ENCODE measurements at places on chromosomes 5 and 9.
A peak's percentile ranks its signal among the peaks of the same experiment; 100 is the strongest.

GRCh38 chr5:116371935-116372334, 202.7 kb downstream of the SEMA6A start:
- DNase-seq: no peak

- DNase-seq: no peak
These were observed 7.8 kb downstream of the NOTCH1 start for GRCh38 chr9:136537896-136538598.

DNA sequence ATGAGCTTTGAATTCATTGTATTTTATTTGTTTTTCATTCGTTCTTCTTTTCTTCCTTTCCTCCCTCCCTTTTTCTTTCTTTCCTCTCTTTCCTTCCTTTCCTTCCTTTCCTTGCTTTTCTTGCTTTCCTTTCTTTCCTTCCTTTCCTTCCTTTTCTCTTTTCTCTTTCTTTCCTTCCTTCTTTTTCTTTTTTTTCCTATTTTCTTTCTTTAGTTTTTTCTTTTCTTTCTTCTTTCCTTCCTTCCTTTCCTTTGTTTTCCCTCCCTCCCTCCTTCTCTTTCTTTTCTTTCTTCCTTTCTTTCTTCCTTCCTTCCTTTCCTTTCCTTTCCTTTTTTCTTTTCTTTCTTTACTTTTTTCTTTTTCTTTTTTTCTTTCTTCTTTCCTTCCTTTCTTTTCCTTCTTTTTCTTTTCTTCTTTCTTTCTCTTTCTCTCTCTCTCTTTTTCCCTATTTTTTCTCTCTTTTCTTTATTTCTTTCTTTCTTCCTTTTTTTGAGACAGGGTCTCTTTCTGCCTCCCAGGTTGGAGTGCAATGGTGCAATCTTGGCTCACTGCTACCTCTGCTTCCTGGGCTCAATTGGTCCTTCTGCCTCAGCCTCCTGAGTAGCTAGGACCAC, 357.1 kb upstream of the PRR16 start:
- no peak for DNase-seq

- no peak for DNase-seq
These were observed 197.0 kb downstream of the PCSK1 start for GRCh38 chr5:96236051-96236450.

GRCh38 chr5:135490245-135491037, 38.3 kb upstream of the TIFAB start:
- DNase-seq: peak; percentile 47

DNA sequence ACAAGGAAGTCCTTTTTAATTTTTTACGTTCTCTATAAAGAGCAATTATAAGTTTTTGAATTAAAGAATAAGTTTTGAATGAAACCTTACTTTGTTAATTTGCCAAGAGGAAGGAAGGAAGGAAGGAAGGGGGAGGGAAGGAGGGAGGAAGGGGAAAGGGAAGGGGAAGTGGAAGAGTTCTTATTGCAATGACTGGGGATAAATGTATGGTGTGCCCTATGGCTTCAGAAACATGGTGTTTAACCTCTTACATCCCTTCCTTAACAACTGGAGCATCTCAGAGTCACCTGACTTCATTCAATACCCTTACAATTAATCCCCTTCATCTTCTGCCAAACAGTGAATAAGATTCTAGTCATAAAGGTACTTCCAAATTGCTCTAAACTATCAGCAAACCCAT, 16.0 kb downstream of the CEMIP2 start:
- no peak for DNase-seq

GRCh38 chr9:12785941-12786340, 11.1 kb downstream of the LURAP1L start:
- DNase-seq: no peak

DNA sequence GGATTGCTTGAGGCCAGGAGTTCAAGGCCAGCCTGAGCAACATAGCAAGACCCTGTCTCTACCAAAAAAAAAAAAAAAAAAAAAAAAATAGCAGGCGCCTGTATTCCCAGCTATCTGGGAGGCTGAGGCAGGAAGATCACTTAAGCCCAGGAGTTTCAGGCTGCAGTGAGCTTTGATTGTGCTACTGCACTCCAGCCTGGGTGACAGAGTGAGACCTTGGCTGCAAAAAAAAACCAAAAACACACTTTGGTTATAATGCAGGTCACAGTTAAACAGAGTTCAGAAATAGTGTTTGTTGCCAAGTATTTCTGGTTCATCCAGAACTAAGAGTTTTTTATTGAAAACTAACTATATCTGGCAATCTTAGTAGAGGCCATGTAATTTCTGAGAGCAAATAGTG, 24.1 kb upstream of the IL6ST start:
- DNase-seq: no peak

DNA sequence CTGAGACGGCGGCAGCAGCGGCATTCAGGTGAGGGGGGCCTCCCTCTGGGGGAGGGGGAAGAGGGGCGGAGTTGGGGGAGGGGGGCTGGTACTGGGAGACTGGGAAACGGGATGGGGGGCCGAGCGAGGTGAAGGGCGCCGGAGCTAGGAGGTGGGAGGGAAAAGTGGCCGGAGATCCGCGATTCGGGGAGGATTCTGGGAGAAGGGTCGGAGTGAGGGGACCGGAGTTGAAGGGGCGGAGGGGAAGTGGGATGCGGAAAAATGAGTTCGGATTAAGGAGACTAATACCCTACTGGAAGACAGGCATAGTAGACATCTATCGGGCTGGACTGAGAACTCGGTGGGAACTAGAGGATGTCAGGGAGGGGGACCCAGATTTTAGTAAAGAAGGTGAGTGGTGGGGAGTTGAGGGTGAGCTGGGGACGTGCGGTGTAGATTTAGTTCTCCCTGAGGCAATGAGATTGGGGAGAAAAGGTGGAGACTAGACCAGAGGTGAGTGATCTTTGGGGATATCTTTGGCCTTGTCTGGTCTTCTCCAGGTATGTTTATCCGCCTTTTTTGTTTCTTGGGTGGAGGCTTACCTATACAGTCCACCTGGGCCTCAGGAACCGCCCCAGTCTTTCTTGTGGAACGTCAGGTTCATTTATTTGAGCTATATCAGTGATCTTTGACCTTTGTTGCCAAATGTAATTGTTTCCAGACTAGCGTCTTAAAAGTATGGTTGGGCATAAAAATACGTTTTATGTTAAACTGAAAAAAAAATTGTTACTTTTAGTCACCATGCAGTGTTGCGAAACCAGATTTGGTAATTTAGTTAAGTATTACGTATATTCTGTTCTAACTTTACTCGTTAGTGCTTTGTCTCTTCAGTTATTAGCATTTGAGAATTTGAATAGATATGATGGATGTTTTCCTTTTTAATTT, 632 bp downstream of the UBAP1 start:
- peak; percentile 88 for DNase-seq

GRCh38 chr5:160679567-160680309, 172.3 kb downstream of the ATP10B start:
- no peak for DNase-seq

DNA sequence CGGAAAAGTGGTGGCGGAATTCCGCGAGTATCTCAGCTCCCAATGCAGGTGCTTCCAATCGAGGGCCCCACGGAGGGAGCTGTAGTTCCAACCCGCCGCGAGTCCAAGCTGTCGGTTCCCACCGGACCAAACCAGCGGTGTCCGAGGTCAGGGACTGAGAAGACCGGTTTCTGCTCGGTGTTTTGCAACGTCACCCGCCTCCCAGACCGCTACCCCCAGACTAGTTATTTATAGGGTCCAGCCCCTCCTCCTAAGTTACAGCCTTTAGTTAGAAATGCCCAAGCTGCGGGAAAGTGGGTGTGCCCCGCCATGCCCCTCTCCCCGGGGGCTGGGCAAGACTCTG, 677 bp upstream of the MYORG start:
- DNase-seq: no peak

DNA sequence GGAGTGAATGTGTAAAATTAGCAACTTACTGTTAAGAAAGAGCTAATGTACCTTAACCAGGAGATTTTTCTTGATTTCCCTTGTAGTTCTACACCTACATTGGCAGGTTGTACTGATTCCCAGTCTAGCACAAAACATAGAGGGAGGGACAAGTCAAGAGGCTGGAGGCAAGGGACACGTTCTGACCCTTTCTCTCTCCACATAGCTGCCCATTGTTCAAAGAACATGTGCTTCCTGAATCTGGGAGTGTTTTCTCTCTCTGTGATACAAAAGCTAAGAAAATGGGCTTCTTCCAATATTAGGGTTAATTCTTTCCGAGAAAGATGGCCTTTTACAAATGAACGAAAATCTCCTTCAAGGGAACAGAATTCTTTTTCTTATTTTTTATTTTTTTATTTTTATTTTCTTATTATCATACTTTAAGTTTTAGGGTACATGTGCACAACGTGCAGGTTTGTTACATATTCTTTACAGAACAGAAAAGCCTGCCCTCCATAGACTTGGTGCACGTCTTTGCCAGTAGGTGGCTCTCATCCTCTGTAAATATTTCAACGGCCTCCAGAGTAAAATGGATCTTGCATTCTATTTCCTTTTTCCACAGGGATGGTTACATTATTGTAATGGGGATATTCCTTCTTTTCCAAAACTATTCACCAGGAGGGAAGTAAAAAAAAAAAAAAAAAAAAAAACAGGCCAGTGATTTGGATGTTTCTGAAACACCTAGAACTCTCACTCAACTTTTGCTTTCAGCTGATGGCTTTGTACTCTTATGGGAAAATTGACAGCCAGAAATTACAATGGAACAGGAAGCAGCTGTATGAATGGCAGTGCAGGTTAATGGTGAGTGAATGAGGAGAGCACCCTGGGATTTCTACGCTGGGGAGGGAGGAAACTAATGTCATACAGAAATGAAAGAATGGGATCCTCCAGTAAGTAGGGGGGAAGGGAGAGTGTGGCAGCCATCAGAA, 13.1 kb upstream of the IFNA5 start:
- peak; percentile 29 for DNase-seq

DNA sequence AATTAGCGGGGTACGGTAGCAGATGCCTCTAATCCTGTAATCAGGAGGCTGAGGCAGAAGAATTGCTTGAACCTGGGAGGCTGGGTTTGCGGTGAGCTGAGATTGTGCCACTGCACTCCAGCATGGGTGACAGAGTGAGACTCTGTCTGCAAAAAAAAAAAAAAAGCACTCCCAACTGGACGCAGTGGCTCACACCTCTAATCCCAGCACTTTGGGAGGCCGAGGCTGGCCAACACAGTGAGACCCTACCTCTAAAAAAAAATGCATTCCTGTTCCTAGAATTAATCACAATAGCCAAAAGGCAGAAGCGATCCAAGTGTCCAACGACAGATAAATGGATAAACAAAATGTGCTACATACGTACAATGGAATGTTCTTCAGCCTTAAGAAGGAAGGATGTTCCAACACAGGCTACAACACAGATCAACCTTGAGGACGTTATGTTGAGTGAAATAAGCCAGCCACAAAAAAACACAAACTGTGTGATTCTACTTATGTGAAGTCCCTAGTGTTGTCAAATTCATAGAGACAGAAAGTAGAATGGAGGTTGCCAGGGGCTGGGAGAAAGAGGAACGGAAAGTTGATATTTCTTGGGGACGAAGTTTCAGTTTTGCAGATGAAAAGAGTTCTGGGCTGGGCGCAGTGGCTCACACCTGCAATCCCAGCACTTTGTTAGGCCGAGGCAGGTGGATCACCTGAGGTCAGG, 13.8 kb downstream of the FAM78A start:
- DNase-seq: no peak

DNA sequence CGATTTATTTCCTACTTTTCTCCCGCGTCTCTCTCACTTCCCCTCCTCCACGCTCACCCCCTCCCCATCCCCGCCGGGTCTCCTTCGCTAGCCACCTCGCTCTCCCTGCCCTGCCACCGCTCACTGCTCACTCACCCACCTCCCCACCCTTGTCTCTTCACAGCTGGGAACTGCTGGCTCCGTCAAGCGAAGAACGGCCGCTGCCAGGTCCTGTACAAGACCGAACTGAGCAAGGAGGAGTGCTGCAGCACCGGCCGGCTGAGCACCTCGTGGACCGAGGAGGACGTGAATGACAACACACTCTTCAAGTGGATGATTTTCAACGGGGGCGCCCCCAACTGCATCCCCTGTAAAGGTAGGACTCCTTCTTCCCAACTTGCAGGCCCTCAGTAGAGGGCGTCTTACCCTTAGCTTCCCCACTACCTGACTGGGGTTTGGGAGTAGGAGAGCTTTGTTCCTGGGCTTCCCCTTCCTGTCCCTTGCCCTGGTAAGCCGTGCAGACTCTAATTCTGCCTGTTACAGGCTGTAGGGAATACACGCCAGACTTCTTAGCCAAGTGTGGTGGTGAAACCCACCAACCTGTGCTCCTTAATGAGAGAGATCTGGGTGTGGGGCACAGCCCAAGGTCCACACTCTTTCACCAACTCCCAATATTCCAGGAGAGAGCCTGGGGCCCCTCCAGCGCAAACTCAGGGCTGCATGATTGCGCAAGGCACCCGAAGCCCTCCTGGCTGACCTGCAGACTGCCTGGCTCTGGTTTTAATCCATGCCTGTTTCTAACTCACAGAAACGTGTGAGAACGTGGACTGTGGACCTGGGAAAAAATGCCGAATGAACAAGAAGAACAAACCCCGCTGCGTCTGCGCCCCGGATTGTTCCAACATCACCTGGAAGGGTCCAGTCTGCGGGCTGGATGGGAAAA, 2.5 kb downstream of the FST start:
- DNase-seq: peak; percentile 67

GRCh38 chr5:36613771-36614656, 7.6 kb downstream of the SLC1A3 start:
- DNase-seq: no peak

DNA sequence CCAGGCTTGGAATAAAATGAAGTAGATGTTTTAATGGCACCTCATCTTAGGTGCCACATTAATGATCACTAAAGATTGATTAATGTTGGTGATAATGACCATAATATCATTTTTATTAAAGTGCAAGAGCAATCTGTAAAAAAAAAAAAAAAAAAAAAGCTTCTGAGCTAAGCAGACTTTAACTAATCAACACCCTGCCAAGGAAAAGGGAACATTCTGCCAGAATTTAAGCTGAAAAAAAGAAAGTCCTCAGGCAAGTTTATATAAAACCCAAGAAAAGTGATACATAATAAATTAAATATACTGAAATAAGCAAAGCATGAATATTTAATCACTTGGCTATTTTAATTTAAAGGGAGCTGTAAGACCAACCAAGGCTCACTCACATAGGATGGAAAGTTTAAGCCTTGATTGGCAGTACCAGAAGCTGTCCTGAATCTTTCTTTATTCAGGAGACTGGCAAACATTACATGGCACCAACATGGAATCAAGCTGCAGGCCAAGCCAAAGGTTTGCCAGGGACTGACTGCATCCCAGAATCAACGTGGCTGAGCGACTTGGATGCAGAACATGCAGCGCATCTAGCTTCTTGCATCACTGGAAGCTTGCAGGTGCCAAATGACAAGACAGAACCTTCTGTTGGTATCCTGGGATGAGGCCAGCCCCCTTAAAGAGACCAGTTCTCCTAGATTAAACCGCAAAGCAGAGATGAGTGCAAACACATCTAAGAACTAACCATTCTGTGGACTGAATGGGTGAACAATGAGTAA, 413.6 kb downstream of the ENC1 start:
- DNase-seq: no peak

DNA sequence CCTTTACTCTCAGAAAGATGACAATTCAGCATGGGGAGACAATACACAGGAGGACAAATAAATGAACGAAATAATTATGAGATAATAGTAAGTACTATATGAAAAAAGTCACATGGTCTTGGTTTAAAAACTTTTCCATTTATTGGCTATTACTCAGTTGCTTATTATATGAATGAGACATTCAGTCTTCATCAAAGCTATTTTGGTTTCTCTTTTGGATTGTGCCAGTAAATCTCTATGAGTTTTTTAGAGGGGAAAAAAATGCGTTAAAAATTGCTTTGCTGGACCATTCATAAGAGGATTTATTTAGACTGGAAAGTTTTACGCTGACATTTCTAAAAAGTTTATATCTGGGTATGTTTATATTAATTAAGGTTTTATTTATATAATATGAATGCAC, 137.7 kb downstream of the AOPEP start:
- DNase-seq: no peak
